ENCODE measurements at places on chromosomes 4 and X.

DNA sequence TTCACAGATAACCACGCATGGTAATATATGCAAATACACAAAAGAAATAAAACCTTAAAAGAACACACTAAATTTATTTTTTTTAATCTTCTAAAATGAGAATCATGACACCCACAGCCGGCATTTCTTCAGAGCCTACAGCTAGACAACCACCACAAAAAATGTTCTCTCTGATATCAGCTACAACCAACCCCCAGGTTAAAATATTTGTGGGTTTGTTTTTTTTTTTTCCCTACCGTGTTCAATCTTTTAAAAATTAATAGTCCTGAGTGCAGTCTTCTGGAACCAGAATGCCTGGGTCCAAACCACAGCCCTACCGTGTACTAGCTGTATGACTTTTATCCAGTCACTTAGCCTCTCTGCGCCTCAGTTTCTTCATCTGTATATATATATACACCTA lies 36.0 kb downstream of the MAML3 start:
- DNase-seq = peak; percentile 64

DNA sequence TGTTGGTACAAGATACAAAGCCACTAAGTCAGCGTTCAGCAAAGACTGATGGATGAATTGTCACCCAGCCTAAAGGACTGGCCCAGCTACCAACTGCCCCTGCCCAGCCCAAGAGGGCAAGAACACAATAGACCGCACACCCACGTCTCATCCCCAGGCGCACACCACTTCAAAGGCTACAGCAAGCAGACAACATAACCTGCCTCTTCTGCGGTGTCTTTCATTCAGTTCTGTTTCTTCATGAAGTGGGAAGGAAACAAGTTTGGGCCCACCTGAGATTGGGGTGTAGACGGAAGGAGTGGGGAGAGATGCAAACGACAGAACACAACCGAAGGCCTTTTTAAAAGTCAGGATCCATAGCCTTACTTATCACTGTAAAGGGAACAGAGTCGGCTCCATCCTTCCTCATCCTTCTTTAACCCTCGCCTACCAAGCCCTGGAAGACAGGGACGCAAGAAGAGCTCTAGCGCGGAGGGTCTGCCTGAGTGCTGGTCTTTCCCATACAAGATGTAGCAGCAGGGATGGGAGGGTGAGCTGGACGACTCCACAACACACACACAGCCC lies 691 bp downstream of the SCARB2 start:
- peak; percentile 68 for DNase-seq

- DNase-seq = no peak
These were observed 121.2 kb upstream of the RBPJ start for GRCh38 chr4:26199596-26199995.

GRCh38 chr4:2298532-2298991 lies 36.7 kb upstream of the MXD4 start:
- no peak for DNase-seq

DNA sequence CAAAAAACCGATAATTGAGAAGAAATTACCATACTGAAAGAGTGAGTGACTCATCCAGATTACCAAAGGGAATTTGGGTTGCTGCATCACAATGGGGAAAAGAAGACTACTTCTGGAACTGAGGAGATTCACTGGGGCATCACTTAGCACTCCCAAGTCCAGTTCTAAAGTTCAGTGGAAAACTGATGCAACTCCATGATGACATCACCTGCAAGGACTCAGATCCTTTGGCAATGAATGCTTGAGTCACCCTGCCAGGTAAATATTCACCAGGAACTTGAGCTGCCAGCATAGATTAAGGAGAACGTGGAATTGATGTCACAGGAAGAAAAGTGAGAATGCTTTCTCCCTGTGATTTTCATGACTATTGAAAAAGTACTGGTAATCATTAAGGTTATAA lies 32.0 kb upstream of the SMIM10L2A start:
- no peak for DNase-seq

DNA sequence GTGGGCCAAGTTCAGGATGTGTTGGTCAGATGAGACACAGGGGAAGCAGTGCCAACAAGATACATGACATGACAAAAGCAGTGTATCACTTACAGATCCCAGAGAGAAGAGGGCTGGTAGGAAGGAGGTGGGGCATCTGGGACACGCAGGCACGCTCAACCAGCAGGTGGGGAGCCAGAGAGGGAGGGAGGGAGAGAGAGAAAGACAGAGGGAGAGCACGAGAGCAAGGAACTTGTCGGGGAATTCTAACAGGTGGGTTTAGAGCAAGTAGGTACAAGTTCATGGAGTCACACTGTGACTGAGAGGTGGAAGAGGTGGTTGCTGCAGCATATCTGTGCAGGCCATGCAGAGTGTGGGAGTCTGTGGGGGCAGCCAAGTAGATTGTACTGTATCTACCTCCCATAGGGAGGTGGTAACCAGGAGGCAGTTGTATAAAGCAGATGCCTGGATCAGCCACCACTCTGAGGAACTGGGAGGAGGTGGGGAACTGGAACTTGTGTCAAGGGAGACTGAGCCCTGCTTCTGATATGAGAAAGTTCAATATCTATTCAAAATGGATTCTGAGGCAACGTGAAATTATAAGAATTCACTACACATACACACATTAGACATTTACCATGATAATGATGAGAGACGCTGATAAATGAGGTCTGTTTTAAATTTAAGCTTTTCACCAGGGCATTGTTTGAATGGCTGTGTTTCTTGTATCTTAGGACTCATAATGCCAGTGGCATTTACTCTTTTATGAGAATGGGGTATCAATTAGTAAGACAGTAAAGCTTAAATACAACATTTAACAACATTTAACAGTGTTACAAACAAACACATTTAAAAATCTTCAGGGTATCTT lies 43.7 kb downstream of the BBS12 start:
- DNase-seq = no peak

GRCh38 chrX:55088795-55089489 lies at the start of gene PAGE2:
Gene PAGE2 (plus strand): TSS chrX:55089018. CDS start chrX:55090021, 1,003 bp downstream.
- DNase-seq = no peak

DNA sequence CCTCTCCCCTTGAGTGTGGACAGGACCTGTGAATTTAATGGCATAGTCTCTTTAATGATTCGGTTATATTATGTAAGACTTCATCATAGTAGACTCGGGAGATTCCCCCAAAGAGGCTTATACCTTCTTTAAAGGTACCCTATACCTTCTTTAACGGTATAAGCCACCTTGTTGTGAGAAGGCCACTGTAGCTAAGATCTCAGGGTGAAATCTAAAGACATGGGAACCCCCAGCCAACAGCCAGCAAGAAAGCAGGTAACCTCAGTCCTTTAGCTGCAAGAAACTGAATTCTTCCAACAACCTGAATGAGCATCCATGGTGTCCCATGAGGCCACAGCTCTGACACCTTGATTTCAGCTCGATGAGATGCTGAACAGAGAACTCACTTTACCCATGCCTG lies 931 bp downstream of the DDX60 start:
- DNase-seq = no peak

GRCh38 chrX:46577221-46578005 lies 3.8 kb downstream of the CHST7 start:
- DNase-seq = no peak

DNA sequence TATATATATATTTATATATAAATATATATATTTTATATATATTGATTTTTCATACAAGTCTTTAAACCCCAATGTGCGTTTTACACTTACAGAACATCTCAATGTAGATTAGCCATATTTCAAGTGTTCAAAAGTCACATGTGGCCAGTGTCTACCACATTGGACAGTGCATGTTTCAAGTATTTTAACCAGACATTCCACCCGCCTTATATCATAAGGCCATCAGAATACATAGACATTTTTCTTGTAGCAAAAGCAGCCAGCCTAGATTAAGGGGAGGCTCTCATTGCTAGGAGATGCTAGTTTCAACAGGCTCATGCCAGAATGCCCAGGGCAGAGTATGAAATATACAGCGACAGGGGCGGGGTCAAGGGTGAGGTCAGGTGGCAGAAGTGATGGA lies 202.0 kb downstream of the NR3C2 start:
- no peak for DNase-seq

GRCh38 chr4:83850435-83850834 lies 314.5 kb downstream of the GPAT3 start:
- no peak for DNase-seq

DNA sequence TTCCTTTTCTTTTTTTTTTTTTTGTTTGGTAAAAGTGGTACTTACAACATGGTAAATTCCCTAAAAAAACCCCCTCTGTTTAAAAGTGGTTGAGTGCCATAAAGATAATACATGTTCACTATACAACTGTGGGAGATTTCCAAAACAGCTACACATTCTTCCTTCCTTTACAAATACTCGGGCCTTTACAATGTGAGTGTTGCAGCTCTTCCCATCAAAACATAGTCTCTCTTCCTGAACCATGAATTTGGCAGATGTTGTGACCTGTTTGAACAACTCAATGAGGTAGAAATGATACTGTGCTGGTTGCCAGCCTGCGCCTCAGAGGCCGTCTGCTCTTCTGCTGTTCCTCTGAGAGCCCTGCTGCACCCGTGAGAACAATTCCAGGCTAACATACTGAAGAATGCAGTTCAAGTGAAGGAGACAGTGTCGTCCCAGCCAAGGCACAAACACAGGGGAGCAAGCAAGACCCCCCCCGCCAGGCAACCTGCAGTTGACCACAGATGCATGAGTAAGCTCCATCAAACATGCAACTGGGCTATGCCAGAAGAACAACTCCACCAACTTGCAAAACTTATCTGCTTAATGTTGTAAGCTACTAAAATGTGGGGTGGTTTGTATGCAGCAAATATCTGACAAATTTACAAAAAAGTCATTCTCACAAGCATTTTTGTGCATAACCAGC lies 645.0 kb downstream of the PCDH7 start:
- DNase-seq = no peak

GRCh38 chr4:112315446-112315845 lies 18.3 kb downstream of the ALPK1 start:
- no peak for DNase-seq

GRCh38 chrX:66110112-66110511 lies 53.9 kb upstream of the HEPH start:
- DNase-seq = no peak

- no peak for DNase-seq
These were observed 59.6 kb upstream of the MXD4 start for GRCh38 chr4:2321279-2322196.

DNA sequence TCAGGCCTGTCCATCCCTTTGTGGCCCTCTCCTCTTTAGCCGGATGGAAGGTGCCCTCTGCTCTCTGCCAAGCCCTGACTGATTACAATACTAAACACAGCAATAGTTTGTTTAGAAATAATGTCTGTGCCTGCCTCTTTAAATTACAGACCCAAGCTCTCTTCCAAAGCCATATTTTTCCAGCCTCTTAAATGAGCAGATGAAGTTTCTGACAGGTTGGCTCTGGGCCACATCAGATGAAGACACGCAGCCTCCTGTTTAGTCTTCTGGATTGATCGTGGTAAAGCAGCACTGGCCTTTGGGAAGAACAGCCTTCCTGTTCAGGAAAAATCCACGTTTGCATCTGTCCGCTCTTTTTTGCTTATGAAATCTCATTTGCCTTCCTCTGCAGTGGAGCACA lies 133.6 kb downstream of the CPE start:
- no peak for DNase-seq

DNA sequence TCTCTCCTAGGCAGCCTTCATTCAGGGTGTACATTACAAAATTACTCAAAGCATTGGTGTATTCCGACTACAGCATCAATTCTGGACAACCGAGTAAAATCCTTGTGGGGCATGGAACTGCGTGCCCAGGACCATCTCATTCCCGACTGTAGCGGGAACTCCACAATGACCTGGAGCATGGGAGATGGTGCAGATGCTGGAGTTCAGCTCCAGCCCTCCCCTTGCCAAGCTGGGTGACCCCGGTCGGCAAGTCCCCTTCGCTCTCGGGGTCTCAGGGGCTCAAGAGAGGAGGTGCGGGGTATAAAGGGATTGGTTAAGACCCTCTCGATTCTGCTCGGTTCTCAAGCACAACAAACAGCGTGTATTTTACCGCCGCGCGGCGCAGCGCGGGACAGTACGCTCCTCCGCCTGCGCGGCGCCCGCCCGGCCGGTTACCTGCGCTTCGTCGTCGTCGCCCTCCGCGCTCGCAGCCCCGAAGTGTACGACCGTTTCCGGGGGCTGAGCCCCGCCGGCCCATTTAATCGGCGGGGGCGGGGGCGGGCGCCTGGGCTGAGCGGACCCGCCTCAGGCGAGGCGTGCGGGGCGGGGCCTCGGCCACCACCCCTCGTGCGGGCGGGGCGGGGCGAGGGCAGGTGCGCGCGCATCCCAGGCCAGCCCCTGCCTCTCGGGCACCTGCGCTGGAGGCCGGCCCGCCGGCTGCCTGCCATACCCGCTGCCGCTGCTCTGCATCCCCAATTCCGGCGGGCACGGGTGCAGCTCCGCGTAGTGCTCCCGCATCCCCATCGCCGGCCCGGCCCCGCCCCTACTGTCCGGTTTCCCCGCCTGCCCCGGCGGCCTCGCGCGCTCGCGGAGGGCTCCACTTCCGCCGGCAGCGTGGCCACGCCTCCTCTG lies at the start of gene G6PD:
TSS of gene G6PD (minus strand) at position 493 of the 891 bp plus-strand sequence. CDS start 691 bp downstream, outside the sequence.
- peak; percentile 49 for DNase-seq

DNA sequence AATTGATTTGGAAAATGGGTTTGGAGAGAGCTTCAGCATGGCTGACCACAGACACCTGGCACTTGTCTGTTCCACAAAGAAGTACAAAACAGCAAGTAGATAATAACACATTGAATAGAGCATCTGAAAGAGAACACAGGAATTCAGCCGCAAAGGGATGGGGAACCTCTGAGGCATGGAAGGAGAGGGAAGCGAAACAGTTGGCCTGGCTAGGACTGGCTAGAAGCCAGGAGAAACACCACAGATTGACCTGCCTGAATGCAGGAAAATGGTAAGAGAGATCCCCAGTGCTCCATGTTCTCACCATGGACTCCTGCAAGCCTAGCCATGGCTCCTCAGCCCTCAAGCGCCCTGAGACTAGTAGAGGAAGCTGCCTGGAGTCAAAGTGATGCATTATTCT lies 169.7 kb upstream of the SH3RF1 start:
- DNase-seq = peak; percentile 43

GRCh38 chr4:41213625-41214135 lies 662 bp downstream of the APBB2 start:
- DNase-seq = no peak

- no peak for DNase-seq
These were observed 106.2 kb downstream of the PRRG1 start for GRCh38 chrX:37455381-37455780.

- DNase-seq = peak; percentile 8
These were observed 1383.1 kb downstream of the C4orf33 start for GRCh38 chr4:130479020-130479419.

DNA sequence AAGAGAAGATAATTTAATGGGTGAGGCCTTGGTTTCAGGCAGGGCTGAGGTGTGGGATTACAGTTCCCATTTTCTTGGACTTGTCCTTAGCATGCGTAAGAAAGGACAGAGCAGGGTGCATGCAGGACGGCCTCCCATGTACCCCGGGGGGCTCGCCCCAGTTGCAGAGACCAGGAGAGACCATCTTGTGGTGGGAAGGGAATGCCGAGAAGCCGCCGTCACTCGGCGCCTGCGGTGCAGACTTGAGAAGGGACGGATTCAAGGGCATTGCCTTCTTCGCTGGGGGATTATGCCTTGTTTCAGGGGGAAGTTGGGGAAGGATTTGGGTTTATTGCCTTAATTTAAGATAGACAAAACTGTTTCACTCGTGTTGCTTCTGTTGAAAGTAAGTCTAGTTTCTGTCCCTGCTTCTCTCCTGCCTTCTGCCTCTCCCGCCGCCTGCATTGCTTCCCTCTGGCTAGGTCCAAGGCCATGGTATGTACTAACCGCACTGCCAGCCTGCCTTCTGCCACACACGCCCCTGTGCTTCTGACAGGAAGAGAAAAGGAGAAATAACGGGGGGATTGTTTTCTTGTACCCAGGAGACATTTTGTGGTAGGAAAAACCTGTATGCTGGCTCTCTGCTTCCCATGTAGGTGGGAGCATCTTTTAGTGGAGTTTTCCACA lies 175.9 kb downstream of the DCLK2 start:
- DNase-seq = no peak

- no peak for DNase-seq
These were observed 17.2 kb downstream of the HMGB2 start for GRCh38 chr4:173317004-173317403.

Data from fibroblast of lung (primary cell).